ENCODE measurements at places on chromosomes 12 and 14.

DNA sequence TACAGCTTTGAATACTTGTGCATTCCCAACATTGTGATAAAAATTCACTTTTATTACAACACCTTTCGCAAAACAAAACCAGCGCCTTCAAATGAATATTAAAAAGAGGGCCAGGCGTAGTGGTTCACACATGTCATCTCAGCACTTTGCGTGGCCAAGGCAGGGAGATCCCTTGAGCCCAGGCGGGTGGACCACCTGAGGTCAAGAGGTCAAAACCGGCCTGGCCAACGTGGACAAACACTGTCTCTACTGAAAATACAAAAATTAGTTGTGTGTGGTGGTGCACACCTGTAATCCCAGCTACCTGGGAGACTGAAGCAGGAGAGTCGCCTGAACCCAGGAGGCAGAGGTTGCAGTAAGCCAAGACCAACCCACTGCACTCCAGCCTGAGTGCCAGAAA is 42.8 kb downstream of the HNRNPC start:
- DNase-seq, result no peak

- DNase-seq, result no peak
Observed at GRCh38 chr14:68501171-68501570, 291.7 kb downstream of the ZFP36L1 start.

GRCh38 chr14:50622978-50623377 is 45.1 kb downstream of the SAV1 start:
- DNase-seq, result no peak

DNA sequence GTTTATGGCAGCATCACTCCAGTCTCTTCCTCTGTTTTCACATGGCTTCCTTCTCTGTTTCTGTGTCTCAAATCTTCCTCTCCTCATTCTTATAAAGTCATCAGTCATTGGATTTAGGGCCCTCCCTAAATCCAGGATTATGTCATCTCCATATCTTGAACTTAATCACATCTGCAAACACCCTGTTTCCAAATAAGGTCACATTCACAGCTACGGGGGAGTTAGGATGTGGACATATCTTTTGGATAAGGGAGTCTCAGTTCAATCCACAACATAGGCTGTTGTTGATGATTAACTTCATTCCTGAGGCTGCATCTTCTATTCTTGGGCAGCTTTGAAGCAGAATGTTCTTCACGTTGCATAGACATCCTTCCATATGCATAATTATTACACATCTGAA is 40.3 kb upstream of the NTF3 start:
- no peak for DNase-seq

- DNase-seq, result no peak
Observed at GRCh38 chr12:67477681-67478265, 170.8 kb upstream of the DYRK2 start.

GRCh38 chr12:93676408-93677194 is 574 bp upstream of the CRADD start:
- no peak for DNase-seq

- no peak for DNase-seq
Observed at GRCh38 chr12:5375547-5376295, 56.2 kb upstream of the NTF3 start.

DNA sequence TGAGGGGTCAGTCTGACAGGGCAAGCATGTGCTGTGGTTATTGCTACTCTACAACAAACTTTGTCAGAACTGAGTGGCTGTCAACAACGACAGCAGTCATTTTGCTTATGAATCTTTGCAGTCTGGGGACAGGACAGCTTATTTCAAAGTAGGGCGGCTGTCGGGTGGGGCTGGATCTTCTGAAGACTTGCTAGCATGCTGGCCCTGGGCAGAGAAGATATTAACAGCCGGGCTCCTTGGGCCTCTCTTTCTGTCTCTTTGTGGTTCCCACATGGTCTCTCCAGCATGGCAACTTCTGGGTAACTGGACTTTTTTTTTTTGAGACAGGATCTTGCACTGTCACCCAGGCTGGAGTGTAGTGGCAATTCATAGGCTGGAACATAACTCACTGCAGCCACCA is 33.9 kb upstream of the ALDH2 start:
- DNase-seq, result no peak

GRCh38 chr14:52618602-52619001 is 66.0 kb downstream of the GPR137C start:
- no peak for DNase-seq

DNA sequence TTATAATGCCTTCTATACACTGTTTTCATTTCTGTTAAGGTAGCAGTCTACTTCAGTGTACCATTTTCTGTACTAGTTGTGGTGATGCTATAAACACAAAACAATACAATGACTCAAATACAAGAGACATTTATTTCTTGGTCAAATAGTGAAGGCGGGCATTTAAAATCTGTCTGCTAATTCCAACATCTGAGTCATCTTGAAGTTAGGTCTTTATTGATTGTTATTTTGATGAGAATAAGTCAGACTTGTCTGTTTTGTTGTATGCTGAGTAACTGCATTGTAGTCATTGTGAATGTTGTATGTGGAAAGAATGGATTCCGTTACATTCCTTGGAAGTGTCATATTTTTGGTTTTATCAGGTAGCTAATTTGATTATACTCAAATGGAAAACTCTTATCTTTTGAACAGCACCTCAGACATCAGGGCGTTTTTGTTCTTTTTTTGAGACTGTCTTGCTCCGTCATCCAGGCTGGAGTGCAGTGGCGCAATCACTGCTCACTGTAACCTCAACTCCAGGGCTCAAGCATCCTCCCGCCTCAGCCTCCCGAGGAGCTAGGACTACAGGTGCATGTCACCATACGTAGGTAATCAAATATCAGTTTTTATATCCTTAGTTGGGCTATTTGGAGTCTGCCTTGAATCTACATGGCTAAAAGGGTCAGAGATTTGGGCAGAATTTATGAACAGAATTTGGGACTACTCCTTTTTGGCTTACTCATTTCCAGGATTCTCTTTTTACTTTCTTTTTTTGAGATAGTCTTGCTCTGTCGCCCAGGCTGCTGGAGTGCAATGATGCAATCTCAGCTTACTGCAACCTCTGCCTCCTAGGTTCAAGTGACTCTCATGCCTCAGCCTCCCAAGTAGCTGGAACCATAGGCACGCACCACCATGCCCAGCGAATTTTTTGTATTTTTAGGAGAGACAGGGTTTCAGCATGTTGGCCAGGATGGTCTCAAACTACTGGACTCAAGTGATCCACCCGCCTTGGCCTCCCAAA is 56.8 kb downstream of the PAPLN start:
- DNase-seq, result no peak

DNA sequence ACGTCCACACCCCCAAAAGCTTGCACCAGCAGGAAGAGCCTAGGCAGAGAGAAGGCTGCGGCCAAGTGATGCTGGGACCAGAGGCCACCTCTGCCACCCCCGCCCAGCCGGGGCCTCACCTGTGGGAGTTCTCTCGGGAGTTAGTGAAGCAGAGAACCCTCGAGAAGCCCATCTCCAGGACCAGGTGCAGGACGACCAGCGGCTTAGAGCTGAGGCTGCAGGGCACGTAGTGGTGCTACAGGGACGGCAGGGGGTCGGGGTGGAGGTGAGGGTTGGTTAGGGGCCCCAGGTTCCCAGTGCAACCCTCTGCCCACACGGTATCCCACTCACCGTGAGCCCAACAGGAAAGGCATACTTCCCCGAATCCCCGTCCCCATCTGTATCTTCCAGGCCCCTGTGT is 3.6 kb downstream of the DDX51 start:
- DNase-seq, result no peak

GRCh38 chr12:94261119-94261518 is 112.7 kb downstream of the PLXNC1 start:
- no peak for DNase-seq

- DNase-seq, result no peak
Observed at GRCh38 chr12:62328296-62328921, 68.2 kb downstream of the USP15 start.

GRCh38 chr12:49588721-49589516 is 16.5 kb downstream of the FAM186B start:
- no peak for DNase-seq
